Hematopoietic multipotent progenitor cell treated with erythropoietin and hydrocortisone succinate and interleukin-3 and kit ligand, for 8 days (in vitro differentiated cells): ENCODE measurements at places on chromosomes 1 and 21.
A peak's percentile ranks its signal among the peaks of the same experiment; 100 is the strongest.

GRCh38 chr1:7690496-7691182, 80.5 kb upstream of the VAMP3 start:
- no peak for DNase-seq

GRCh38 chr1:7235871-7236517, 450.7 kb downstream of the CAMTA1 start:
- DNase-seq, result peak; percentile 18

DNA sequence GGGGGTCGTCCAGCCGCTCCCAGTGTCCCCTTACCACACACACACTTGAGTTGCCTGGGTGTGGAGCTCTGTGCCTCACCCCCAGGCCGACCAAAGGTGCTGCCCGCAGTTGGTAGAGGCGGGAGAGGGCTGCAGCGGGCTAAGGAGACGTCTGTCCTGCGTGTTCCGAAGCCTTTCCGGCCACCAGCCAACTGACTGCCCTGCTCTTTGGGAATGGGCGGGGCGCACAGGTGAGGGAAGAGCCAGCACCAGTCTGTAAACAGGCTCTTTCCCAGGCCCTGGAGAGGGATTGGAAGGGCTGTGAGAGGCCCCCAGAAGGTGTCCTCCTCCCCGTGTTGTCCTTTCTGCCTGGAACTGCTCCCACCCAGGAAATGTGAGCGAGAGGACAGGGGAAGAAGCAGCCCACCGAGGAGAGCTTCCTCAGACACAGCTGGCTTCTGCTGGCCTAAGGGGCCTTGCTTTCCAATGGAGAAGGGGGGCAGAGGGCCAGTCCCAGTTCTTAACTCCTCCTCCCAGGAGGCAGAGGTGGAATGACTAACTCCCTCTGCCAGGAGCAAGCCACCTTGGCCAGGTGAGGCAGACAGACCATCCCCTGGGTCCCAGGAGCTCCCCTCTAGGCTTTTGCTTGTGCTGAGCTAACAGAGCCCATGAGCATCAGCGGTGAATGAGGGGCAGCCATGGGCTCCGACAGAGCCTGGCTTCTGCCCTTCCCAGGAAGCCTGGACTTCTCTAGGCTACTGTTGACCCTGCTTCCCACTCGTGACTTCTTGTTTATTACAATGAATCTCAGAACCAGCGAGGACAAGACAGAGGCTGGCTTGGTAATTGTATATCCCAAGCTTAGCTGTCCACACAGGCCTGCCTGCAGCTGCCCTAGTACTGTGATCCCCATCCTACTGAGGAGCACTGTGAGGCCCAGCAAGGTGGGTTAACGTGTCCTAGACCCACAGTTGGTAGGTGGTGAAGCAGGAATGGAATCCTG, 158.1 kb upstream of the COA6 start:
- no peak for DNase-seq

- no peak for DNase-seq
Measured at GRCh38 chr1:47870480-47870879, 126.7 kb downstream of the TRABD2B start.

GRCh38 chr1:188089461-188089860, 1260.7 kb downstream of the PLA2G4A start:
- no peak for DNase-seq

GRCh38 chr1:211192227-211192626, 58.3 kb upstream of the KCNH1 start:
- no peak for DNase-seq

- DNase-seq, result peak; percentile 30
Measured at GRCh38 chr1:192506741-192507155, 68.8 kb upstream of the RGS1 start.

DNA sequence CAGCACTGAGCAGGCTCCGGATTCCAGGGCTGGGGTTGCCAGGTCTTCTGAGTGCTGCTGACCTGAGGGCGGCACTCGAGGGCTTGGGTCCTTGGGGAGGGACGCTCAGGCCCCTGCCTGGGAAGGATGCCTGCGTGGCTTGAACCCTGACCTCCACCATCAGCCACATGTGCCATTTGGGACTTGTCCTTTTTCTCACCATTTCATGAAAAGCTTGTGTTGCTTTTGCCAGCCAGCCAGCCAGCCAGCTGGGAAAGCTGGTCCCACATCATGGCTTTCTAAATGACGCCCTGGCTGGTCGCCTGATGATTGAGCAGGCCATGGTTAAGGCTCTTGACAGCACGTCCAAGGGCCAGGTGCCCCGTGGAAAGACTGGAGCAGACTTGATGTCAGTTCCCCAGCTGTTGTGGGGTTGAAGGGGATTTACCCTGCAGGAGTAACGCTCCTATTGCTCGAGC, 168.7 kb downstream of the CAMTA1 start:
- no peak for DNase-seq

DNA sequence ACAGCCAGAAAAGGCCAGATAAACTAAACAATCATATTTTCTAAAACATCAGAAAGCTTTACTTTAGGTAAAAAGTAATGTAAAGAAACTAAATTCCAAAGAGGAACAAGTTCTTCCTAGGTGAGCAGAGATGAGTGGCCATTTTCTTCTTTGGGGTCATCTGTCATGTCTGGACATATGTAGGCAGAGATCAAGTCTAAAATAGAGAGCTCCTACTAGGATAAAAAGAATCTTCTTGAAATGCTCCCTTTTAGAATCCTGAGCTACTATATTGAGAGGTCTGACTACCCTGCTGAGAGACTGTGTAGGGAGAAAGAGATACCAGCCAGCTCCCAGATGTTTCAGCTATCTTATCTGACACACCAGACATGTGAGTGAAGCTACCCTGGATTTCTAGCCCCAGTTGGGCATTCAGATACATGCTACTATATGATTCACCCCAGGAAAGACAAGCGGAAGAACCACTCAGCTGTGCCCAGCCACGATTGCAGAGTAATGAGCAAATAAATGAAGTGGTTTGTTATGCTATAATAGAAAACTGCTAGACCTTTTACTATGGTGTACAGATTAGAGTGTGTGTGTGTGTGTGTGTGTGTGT, 80.1 kb downstream of the TTLL7 start:
- peak; percentile 80 for DNase-seq

- DNase-seq, result no peak
Measured at GRCh38 chr1:241800640-241801039, 47.4 kb upstream of the EXO1 start.

GRCh38 chr1:161946071-161946987, 77.3 kb downstream of the OLFML2B start:
- DNase-seq, result no peak

- DNase-seq, result peak; percentile 7
Measured at GRCh38 chr1:54804471-54805132, 3.5 kb upstream of the TTC22 start.

- no peak for DNase-seq
Measured at GRCh38 chr1:62311473-62311943, 7.7 kb downstream of the KANK4 start.

GRCh38 chr1:68558321-68559026, 61.6 kb upstream of the DEPDC1 start:
- DNase-seq, result no peak

GRCh38 chr1:117627546-117628130, 21.8 kb downstream of the TENT5C start:
- DNase-seq, result no peak

DNA sequence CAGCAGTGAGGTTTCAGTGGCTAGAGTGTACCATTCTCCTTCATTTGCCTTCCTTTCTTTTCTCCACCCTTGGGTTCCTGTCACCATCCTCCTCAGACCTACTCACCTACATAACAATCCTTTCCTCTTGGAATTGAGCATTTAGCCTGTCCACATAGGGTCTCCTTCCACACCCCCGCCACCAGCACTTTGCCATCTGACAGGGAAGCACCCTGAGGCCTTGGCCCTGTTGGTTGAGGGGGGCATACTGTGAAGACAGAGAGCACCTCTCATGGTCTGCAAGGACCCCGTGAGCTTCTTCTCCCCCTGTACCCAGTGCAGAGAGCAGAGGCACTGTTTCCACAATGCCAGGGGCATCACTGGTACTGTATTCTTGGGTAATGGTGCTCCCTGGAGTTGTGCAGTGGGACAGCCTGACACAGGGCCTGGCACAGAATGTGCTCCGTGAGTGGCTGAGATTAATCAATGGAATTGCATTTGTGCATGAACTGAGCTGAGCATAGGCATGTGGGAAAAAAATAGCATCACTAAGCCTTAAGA, 14.9 kb upstream of the SLC5A9 start:
- DNase-seq, result no peak

DNA sequence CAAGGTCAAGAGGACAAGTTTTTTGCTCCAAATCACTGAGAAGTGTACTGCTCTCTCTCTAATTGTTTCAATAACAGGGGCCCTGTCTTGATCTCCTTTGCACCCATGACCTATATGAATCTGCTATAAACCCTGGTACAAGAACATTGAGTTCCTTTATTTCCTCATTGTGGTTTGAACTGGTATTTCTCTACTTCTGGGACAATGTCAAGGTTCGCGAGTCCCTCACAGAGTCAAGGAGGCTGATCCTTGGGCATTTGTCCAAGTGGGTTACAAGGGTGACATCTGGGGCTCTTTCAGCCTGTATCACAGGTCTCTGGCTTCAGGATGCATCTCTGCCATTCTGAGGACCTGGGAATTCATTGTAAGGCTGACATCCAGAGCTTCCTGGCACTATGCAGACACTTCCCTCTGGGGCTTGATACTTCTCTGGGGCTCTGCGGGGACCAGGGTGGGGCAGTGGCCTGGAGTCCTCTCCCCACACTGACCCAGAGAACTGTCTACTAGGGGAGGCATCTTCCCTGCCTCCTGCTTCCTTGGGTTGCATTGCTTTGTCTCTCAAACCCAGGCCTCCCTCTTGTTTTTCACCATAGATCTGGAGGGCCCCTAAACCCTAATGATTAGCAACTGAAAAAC, 22.5 kb upstream of the ZNF648 start:
- DNase-seq, result no peak

GRCh38 chr1:86155051-86155806, 1.3 kb downstream of the COL24A1 start:
- DNase-seq, result no peak

GRCh38 chr1:58813801-58814200, 30.0 kb upstream of the JUN start:
- no peak for DNase-seq

GRCh38 chr1:42320708-42321107, 14.3 kb downstream of the FOXJ3 start:
- DNase-seq, result no peak

DNA sequence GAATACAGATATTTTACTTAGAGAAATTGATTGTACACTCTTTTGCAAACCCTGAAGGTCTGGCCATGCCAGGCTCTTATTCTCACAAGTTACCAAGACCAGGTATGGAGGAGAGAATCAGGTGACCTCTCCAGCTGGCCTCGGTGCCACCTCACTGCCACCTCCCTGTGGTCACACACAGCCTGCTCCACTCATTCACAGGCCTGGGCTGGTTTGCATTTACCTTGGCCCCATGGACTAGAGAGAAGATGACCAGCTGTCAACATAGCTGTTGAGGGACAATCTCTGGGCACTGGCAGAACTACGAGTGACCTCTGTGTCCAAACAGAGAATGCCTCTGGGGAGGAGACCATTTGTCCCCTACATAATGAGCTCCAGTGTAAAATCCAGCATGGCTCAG, 291.2 kb upstream of the RUNX1 start:
- no peak for DNase-seq

DNA sequence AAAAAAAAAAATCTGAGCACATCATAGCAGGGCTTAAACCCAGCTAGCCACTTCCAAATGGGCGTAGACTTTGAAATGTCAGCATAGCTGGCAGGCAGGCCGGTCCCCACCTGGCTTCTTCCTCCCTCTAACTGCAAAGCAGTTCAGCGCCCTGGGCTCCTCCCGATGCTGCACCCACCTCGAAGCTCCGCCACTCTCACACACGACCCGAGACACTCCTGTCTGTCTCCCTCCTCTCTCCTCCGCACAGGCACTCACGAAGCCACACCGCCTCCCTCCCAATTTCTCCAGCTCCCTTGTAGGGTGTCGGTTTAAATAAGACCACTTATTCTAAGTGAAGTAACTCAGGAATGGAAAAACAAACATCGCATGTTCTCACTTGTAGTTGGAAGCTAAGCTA, 301.3 kb downstream of the NPHP4 start:
- no peak for DNase-seq

- no peak for DNase-seq
Measured at GRCh38 chr1:176244851-176245250, 37.8 kb upstream of the COP1 start.

DNA sequence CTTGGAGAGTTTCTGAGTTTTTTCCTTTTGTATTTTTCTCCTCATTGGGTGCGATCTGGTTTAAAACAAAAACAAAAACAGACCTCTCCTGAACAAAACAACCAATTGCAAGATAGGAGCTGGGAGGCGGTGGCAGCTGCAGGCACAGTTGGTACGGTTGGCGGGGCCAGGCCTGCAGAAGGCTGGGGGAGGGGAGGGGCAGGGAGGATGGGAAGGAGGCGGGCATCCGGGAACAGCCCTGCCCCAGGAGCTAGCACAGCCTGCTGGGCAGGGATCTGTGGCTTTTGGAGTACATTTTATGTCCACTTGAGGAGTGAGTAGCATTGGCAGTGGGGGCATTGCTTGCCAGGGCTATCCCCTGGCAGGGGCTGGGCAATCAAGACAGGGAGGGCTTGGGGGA, 5.2 kb downstream of the CAPN9 start:
- no peak for DNase-seq

DNA sequence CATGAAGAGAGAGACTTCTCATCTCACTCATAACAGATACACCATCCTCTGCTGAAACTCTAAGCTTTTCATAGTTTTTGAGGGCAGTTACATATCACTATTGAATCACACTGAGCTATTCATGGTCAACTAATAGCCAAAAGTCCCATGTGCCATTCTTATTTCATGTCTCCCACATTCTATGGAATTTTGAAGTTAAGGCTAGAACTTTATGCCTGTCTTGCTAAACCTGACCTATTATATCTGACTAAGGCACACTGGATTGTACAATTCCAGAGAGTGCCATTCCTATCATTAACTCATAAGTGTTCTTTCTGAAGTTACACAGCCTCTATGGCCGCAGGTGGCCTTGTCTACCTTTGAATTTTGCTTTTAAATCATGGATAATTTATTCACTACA, 254.3 kb downstream of the PTPRC start:
- no peak for DNase-seq

- no peak for DNase-seq
Measured at GRCh38 chr1:118264343-118264742, 79.3 kb upstream of the SPAG17 start.

DNA sequence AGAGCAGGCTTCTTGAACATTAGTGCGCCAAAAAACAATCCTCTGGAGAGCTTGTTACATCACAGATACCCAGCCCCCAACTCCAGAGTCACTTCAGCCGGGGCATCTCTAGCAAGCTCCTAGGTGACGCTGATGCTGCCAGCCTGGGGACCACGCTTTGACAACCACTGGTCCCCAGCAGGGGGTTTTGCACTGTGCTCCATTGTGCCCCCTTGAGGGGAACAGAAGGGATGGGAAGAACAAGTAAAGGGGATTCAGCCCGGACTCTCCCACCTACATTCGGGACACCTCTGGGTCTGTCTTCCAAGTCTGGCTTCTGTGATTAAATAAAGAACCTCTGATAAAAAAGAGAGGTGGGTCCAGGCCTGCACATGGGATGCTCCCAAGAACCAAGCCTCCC, 60.4 kb downstream of the ATP5PO start:
- DNase-seq, result peak; percentile 17

- no peak for DNase-seq
Measured at GRCh38 chr1:17168091-17168876, 36.6 kb upstream of the PADI1 start.

- DNase-seq, result no peak
Measured at GRCh38 chr1:26851106-26851684, 11.8 kb upstream of the SFN start.
